ENCODE measurements at places on chromosomes 3 and 15.

DNA sequence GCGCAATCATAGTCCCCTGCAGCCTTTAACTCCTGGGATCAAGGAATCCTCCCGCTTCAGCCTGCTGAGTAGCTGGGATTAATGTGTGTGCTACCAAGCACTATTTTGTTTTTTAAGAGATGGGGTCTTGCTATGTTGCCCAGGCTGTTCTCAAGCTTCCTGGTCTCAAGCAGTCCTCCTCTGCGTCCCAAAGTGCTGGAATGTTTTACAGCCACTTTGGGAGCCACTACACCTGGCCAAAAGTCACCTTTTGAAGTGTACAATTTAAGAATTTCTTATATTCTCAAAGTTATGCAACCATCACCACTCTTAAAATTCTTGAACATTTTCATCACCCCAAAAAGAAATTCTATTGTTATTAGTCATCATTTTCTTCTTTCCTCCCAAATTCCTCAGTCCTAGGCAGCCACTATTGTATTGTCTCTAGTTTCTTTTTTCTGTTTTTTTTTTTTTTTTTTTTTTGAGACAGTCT, 17.8 kb downstream of the CDV3 start:
- no peak for DNase-seq

DNA sequence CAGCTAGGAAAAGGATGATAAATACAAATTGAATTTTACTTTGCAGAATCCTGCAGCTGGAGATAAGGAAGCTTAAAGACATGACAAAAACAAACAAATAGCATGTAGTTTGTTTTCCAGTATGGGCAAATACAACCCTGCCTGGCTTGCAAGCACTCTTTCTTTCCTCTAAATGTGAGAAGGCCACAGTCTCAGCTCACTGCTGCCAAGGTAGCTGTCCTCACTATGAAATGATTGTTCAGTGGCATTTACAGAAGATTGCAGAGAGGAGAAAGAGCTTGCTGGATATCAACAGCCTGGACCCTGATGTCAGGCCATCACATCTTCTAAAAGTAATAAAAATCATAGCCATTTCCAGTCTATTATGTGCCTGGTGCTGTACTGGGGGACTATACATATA, 262.0 kb downstream of the CLSTN2 start:
- DNase-seq = no peak

GRCh38 chr3:40456940-40457823, at the start of gene RPL14:
Gene RPL14, plus strand, starts transcription at chr3:40457339. Its CDS starts 133 bp downstream, at chr3:40457472.
- peak; percentile 93 for DNase-seq

GRCh38 chr3:43638594-43639447, 17.0 kb upstream of the ANO10 start:
- DNase-seq = peak; percentile 34

DNA sequence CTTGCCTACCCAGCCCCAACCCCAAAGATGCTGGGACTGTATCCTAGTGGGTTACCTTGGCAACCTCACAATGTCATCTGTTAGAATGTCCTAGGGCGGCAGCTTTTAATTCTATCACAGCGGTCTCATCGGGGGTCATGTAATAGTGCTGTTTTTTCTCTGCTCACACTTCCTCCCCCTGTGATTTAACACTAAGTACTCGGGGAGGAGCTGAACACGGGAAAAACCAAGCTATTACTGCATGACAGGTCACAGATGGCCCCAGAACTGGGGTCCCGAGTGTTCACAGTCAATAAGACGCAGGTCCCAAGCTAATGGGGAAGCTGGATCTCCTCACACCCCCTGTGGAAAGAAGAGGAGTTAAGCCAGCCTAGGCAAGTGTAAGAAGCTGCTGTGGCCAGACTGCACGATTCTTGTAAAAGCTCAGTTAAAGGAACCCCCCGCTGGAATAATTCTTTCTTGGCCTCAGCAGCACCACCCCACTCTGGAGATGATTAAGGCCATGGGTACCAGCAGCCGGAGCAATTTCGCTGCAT, 2.5 kb upstream of the RFTN1 start:
- DNase-seq = no peak

DNA sequence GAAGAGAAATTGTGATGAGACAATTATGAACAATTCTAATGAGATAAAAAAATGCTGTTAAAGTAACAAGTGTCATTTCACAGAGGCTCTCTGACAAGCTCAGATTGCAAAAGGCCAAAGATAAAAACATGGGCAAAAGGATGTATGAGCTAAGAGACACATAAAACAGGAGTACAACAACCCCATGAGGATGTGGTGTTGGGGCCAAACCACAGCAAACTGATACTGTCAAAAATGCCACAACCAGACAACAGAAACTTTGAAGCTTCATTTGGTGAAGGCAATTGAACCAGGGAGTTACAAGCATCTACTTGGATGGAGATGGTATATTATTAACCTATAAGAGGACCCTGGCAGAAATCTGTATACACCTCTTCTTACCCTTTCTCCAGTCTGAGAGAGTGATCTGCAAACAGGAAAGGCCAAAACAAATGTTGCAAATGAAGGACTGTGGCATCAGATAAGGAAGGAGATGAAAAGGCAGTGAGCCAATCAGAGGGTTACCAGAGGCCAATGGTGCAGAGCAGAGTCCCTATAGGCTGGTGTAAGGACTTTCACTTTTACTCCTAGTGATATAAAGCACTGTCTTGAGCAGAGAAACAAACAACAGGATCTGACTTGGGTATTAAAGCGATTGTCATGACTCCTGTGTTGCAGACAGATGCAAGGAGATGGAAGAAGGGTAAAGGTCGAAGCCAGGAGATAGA, 659.0 kb downstream of the NTRK3 start:
- no peak for DNase-seq

DNA sequence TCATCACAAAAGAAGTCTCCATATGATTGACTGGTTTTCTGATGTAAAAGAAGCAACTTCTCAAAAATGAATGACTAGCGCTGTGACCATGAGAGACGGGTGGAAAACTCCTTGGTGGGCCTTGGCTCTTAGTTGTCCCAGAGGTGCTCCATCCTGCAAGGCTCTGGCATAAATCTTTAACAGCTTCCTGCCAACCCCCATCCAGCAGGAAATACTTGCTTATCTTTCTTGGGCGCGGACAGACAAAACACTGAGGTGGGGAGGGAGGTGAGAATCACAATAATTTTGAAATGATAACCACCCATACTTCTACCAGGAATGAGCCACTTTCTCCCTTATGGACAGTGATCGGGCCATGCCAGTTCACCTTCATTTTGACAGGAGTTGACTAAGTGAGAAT, 128.6 kb downstream of the STT3B start:
- no peak for DNase-seq

GRCh38 chr3:74539876-74540275, 74.6 kb downstream of the CNTN3 start:
- no peak for DNase-seq

GRCh38 chr15:66673410-66674322, 28.4 kb upstream of the SMAD6 start:
- no peak for DNase-seq

DNA sequence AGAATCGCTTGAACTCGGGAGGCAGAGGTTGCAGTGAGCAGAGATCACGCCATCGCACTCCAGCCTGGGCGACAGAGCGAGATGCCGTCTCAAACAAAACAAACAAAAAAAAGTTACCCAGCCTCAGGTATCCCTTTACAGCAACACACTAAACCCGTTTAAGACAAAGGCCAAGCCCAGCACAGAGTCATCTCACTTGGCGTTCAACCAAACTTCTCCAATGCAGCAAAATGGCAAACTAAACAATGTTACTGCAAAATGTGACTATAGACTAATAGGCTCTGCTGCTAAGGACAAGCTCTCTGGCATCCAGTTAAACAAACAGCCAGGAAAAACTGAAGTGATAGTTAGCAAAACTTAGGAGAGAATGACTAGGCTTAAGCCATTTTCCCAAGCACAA, 6.4 kb upstream of the FAM219B start:
- DNase-seq = no peak

DNA sequence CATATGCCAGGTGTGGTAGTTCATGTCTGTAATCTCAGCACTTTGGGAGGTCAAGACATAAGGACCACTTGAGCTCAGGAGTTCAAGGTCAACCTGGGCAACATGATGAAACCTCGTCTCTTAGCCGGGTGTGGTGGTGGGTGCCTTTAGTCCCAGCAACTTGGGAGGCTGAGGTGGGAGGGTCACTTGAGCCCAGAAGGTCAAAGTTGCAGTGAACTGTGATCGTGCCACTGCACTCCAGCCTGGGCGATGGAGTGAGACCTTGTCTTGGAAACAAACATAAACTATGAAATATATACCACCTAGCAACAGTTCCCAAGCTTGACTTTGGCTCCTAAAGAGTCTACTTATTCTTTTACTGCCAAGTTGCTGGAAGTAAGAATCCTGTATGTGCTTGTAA, 30.9 kb downstream of the UBE3A start:
- no peak for DNase-seq

DNA sequence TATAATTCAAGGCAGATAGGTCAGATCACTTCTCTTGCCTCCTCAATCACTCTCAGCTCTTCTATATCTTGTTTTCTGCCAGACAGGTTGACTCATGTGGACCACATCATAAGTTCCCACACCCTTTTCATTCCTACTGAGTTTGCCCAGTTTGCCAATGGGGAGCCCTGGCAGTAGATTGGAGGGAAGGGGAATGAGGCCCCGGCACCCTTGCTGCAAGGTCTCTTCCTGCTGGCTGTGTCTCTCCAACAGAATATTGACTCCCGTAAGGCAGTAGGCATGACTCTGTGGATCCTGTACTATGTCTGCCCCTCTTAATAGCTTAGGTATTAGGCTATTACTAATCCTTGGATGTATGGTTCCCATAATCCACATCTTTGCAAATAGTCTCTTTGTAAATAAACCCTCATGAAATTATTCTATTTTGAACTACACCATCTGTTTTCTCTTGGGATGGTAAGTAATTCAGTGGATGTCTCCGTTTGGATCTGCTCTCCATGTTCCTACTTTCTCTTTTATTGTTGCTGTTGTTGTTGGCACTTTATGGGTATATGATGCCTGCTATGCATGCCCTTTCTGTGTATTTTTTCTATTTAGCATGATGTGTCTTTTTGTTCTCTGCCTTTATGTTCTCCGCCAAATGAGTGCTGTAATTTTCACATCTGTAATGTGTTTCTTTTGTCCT, 65.5 kb upstream of the DCBLD2 start:
- DNase-seq = no peak

DNA sequence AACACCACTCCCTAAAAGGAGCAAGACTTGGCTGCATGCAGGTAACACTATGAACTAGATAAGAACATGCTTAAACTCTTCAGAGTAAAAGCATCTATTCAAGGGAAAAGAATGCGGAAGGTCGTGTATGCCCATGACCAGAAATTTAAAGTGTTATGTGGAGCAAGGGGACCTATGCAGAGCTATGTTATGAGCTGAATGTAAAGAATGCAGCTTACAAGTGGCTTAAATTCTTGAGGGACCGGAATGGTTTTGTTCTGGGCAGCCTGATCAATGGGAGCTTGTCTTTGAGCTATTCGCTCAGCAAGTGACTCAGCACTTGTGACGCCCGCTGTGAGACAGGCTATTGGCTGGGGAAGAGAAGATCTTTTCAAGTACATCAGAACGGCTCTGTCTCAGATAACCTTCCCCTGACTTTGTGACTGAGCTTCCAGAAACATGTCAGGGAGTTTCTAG, 367.5 kb upstream of the THBS1 start:
- DNase-seq = no peak

- no peak for DNase-seq
Measured at GRCh38 chr3:142595581-142595950, 627 bp upstream of the PLS1 start.

- DNase-seq = no peak
Measured at GRCh38 chr3:194504861-194505260, 18.1 kb upstream of the ATP13A3 start.

- no peak for DNase-seq
Measured at GRCh38 chr3:104906001-104906639, 460.6 kb upstream of the ALCAM start.

DNA sequence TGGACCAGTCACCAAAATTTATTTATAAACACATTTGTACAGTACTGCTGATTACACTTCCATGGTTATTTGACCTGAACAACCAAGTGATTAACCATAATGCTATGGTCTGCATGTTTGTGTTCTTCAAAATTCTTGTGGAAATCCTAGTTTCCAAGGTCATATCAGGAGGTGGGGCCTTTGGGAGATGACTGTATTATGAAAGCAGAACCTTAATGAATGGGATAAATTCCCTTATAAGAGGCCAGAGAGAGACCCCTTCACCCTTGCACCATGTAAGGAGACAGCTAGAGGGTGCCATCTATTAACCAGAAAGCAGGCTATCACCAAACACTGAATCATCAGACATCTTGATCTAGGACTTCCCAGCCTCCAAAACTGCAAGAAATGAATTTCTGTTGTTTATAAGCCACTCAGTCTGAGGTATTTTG, 1.9 kb downstream of the SCAPER start:
- DNase-seq = no peak

GRCh38 chr3:153111016-153111415, 51.0 kb upstream of the RAP2B start:
- DNase-seq = no peak

- no peak for DNase-seq
Measured at GRCh38 chr15:95068701-95069521, 837.5 kb downstream of the MCTP2 start.

- DNase-seq = peak; percentile 28
Measured at GRCh38 chr3:12948891-12949711, 107.7 kb upstream of the RPL32 start.

DNA sequence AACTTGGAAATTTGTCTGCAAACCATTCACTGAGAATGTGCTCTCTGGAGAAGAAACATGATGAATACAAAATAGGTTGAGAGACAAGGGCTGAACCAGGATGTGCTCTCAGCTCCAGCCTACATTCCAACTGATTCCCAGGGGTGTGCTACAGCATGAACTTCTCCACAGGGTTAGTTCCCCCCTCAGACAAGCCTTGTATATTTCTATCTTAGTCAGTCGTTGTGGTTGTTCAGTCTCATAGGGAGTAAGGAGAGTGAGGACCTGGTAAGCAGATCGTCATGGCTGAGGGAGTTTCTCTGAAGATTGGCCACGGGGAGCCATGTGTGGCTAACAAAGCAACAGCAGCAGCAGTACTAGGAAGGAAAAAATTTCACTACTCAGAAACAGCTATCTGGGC, 919.7 kb upstream of the CADM2 start:
- no peak for DNase-seq

DNA sequence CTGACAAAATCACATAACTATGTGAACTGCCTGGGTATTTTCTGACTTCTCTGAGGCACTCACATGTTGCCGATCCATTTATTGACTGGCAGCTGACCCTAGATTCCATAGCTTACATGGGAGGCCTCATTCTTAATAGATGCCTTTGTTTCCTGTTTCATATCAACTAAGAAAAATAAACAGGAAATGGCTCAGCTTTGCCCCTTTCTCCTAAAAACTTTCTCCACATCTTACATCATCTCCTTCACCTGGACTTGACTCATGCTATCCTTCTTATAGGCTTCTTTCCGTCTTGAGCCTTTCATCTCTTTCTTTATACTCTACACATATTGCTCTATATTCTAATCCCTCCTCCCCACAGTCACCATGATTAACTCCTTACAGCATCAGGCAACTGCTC, 38.0 kb downstream of the TXNRD3 start:
- DNase-seq = no peak

DNA sequence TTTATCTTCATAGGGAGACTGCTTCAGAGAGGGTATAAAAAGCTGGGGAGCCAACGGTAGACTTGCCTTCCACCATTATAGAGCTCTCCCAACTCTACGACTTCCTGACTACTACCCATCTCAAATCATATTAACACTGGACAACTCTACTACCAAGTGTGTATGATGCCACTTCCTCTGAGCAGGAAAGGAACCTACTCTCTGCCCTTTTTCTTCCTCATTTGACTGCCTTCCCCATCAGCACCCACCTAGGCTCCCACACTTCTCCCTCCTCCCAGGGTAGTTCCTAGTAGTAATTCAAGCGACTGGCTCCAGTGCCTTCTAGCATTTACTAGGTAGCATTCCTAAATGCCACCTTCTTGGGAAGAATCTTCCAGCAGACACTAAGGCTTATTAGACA, 24.5 kb upstream of the TBL1XR1 start:
- no peak for DNase-seq
